A172 (cell line): ENCODE measurements at places on chromosomes 2 and 18. TPM values are rescaled to one million over a fixed set of nuclear protein-coding genes. Genes with fewer than 3 reads are reported as not detected.

Gene LIMS4
- total RNA-seq = 0.10 and 1.3 TPM in 2 replicates

Gene CFAP210
- total RNA-seq = not detected in 2 replicates

Gene TLK1
- total RNA-seq = 17.4 and 19.7 TPM in 2 replicates

Gene KIF1A
- total RNA-seq = 4.1 and 6.4 TPM in 2 replicates

Gene CFAP221
- total RNA-seq = 0.22 and 0.57 TPM in 2 replicates

DNA sequence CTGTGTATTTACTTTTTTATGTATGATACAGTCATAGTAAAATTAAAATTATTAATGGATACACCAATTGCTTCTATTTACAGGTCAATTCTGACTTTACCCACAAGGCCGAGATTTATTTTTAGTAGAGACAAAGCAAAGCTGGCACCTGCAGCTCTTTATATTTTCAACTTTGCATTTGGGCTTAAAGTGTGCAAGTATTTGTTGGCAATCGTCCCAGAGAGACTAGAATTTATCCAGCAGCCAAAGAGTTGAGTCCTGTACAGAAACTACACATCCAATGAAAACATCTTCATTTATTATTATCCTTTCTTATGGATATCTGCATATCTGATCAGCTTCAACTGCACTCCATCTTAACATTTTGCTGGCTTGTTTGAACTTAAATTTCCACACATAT lies 485.6 kb downstream of the SOX11 start:
- no peak for DNase-seq

GRCh38 chr2:199509403-199509802 lies 51.7 kb upstream of the SATB2 start:
- no peak for DNase-seq

GRCh38 chr2:26366957-26367356 lies 20.4 kb upstream of the ADGRF3 start:
- no peak for DNase-seq

- no peak for DNase-seq
Observed at GRCh38 chr2:173286153-173286809, 68.4 kb upstream of the CDCA7 start.

- DNase-seq = no peak
Observed at GRCh38 chr2:101047774-101048173, 45.7 kb downstream of the RPL31 start.

DNA sequence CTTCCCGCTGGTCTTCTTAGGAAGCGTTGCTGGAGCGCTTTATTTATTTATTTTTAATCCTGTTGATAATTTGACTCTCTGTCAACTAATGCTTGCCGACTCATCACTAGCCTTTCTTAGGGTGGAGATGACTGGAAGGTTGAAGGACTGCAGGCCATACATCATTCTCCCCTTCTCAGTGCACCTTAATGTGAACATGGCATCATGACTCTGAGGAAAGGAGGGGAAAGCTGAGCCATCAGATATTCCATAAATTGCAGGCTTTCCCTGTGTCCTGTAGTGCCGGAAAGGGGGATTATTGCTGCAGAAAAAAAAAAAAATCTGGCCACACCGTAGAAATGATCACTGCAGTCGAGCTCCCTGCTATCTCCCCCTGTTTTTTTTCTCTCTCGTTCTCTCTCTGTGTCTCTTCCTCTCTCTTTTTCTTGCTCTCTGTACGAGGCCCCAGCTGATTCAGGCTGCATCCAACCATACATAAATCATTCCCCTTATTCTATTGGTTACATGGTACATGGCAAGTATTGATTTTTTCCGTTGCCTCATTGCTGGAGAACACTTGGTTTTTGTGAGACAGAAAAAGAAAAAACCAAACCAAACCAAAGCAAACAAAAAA lies 125.8 kb upstream of the EFEMP1 start:
- DNase-seq = no peak
